ENCODE measurements at places on chromosomes 2 and 18.
A peak's percentile ranks its signal among the peaks of the same experiment; 100 is the strongest.

DNA sequence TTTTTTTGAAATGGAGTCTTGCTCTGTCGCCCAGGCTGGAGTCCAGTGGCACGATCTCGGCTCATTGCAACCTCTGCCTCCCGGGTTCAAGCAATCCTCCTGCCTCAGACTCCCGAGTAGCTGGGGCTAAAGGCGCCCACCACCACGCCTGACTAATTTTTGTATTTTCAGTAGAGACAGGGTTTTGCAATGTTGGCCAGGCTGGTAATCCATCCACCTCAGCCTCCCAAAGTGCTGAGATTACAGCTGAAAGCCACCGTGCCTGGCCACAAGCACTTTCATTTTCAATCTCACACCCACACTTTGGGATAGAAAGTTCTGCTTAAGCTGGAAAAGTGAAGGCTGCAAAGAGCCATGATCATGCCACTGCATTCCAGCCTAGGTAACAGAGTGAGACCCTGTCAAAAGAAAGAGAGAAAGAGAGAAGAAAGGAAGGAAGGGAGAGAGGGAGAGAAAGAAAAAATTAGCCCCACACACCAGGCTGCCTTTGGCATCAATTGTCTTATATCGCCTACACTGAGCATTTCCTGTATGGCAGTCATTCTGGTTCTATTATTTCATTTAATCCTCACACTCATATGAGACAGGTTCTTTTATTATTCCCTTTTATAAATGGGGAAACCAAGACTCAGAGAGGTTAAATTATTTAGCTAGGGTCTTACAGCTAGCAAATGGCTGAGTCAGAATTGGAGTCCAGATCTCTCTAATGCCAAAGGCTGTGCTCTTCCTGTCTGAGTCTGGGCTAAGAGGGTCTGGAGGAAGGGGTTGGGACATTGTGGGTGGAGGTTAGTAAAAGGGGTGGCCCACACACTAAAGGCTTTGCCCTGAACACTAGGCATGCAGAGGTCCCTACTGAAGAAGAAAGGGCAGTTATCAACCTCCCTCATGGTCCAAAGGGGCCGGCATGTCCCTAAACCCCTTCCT is 37.9 kb upstream of the PKDCC start:
- DNase-seq = no peak

- no peak for DNase-seq
Observed at GRCh38 chr18:26309281-26309680, 83.0 kb downstream of the TAF4B start.

DNA sequence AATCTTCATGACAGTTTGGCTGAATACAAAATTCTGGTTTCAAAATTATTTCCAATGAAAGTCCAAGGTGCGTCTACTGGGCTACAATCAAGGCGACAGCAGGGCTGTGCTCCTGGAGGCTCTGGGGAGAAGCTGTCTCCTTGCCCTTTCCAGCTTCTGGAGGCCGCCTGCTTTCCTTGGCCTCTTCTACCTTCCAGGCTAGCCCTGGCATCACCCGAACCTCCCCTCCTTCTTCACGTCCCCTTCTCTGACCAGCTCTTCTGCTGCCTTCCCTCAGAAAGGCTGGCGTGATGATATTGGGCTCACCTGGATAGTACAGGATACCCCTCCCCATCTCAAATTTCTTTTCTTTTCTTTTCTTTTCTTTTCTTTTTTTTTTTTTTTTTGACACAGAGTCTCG is 115.5 kb downstream of the KCNF1 start:
- DNase-seq = no peak

DNA sequence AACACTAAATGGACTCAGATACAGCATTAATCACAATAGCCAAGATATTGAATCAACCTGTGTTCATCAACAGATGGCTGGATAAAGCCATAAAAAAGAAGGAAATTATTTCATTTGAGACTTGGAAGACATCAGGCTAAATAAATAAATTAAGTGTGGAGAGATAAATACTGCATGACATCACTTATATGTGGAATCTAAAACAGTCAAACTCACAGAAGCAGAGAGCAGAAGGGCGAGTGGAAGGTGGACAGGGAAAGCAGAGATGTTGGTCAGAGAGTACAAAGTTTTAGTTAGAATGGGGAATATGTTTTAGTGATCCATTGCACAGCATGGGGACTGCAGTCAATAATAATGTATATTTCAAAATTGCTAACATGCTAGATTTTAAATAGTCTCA is 207.2 kb downstream of the VAPA start:
- DNase-seq = no peak

DNA sequence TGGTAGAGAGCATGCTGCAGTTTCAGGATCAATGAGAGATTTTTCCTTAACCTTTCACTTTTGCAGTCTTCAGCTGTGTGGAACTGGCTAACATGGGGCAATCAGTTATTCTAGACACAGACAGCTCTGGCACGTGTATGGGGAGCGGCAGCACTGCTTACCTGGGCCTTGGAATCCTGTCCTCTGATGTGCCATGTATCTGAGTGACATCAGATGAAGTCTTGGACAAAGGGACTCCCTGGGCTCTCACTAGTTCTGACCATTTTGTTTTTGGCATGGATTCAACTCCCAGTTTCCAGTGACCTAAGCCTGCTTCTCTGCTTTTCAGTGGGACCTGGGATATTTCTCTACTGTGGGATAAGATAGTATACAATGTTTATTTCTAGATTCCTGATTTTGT is 54.3 kb downstream of the RNF144A start:
- DNase-seq = no peak

- DNase-seq = no peak
Observed at GRCh38 chr2:186757009-186757408, 63.1 kb downstream of the FAM171B start.

- DNase-seq = no peak
Observed at GRCh38 chr2:134592377-134592776, 126.4 kb downstream of the TMEM163 start.

GRCh38 chr18:48790869-48791635 is 159.7 kb downstream of the SMAD7 start:
- DNase-seq = no peak

DNA sequence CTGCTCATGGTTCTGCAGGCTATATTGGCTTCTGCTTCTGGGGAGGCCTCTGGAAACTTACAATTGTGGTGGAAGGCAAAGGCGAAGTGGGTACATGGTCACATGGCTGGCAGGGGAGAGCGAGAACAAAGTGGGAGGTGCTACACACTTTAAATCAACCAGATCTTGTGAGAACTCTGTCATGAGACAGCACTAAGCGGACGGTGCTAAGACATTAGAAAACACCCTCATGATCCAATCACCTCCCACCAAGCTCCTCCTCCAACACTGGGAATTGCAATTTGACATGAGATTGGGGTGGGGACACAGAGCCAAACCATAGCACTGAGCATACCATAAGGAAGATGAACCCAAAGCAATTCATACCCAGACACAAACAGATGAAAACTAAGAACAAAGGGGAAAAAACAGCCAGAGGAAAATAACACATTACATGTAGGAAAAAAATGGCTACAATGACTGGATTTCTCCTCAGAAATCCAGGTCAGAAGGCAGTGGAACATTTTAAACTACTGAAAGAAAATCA is 31.1 kb upstream of the INO80C start:
- DNase-seq = no peak

GRCh38 chr2:129274038-129274415 is 705.4 kb upstream of the RAB6C start:
- DNase-seq = no peak

- no peak for DNase-seq
Observed at GRCh38 chr18:80106482-80107051, 2.5 kb upstream of the ADNP2 start.

DNA sequence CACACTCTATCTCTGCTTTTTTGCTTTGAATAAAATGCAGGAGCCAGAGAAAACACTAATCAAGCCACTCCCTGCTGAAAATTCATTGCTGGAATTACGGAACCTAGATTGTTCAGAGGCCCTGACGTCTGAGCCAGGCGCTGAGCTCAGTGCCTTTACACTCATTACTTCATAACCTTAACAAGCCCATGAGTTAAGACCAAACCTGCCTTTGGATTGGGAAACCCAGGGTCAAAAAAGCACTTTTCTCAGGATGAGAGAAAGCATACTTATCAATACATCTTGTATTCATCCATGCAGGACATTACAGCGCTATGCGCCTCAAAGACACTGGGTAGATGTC is 762 bp downstream of the INO80C start:
- DNase-seq = no peak

- DNase-seq = no peak
Observed at GRCh38 chr2:183224948-183225347, 100.7 kb downstream of the NUP35 start.

GRCh38 chr2:136818839-136819238 is 53.5 kb downstream of the THSD7B start:
- DNase-seq = no peak

- no peak for DNase-seq
Observed at GRCh38 chr18:7273301-7273921, 42.5 kb downstream of the LRRC30 start.

- DNase-seq = no peak
Observed at GRCh38 chr2:199216253-199216652, 241.5 kb downstream of the SATB2 start.

- peak; percentile 12 for DNase-seq
Observed at GRCh38 chr2:177171418-177171865, 41.2 kb upstream of the HNRNPA3 start.

GRCh38 chr2:128494640-128495321 is 176.1 kb upstream of the HS6ST1 start:
- no peak for DNase-seq

DNA sequence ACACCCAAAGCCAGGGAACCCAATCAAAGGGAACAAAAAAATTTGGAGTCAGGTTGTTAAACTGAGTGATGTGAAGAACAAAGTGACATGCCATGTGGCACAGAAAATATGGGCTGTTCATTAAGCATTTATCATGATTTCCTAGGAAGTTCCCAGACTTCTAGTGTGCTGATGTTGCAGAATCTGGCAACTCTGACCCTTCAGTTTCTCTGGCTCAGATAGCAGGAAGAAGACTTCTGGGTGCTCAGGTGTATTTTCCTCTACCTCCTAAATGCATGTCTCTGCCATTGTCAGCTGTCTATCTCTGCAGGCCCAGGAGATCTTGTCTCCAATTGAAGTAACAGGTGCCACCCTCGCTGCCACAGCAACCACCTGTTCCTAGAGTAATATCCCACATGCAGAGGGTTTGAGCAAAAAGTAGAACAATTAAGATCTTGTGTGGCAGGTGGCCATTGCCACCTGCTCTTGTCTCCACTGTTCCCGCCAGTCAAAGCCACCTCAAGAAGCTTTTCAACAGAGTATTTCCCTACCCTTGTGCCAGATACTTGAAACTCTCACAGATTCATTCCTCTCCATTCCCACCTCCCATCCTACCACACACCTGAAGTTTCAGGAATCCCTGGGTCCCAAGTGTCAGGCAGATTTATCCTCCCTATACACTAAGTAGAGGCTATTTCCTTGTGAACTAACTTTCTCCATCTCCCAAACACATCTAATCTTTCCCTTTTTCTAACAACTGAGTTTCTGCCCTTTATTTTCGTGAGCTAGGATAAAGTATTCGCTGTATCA is 533.7 kb upstream of the CHAC2 start:
- DNase-seq = no peak

GRCh38 chr2:109055435-109055834 is 66.4 kb upstream of the EDAR start:
- DNase-seq = no peak

GRCh38 chr2:127407661-127408003 is 10.6 kb upstream of the PROC start:
- no peak for DNase-seq

- no peak for DNase-seq
Observed at GRCh38 chr2:241437179-241437578, 71.2 kb downstream of the STK25 start.

DNA sequence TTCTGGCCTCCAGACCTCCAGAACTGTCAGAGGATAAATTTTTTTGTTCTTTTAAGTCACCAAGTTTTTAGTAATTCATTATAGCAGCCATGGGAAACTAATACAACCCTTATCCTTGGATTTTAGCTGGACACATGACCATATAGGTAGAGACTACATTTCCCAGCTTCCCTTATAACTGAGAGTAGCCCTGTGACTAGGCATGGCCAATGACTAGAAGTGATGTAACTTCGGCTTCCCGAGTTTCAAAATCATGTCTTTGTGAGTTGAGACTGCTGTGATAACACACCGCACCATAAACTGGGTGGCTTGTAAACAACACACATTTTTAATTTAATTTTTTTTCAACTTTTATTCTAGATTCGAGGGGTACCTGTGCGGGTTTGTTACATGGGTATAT is 134.0 kb upstream of the SERTAD2 start:
- no peak for DNase-seq

- DNase-seq = no peak
Observed at GRCh38 chr2:69456950-69457445, 19.8 kb upstream of the NFU1 start.

DNA sequence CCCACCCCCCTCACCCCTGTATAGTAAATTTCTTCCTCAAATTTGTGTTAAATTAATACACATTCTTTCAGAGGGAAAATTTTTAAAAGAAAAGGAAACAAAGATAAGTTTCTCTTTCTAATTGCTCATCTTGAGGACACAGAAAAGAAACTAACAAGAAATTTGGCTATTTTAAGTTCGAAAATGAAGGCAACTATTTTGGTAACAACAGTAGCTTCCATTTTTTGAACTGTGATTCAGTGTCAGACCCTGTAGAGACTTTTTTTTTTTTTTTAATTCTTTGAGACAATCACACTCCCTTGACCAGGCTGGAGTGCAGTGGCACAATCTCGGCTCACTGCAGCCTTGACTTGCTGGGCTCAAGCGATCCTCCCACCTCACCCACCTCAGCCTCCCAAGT is 194.9 kb downstream of the SS18 start:
- DNase-seq = no peak

- no peak for DNase-seq
Observed at GRCh38 chr2:58562276-58562675, 321.2 kb upstream of the FANCL start.

DNA sequence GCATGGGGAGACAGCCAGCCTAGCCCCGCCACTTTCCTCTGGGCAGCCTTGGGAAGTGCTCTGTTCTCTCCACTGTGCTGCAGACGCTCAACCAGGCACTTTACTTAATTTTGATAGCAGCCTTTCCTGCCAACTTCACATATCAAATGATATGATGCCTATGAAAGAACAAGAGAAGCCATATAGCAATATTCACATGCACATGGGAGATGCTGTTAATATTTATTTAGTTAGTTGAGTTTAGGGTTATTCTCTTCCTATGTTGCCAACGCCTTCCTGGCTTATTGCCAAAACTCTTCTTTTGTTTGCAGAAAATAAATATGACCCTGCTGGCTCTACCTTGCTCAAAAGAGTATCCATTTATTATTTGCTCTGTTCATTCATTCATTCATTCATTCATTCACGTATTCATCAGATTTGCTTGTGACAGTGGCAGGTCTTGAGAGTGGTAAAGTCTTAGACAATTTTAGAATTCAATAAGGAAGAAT is 99.3 kb downstream of the GATA6 start:
- DNase-seq = no peak

- no peak for DNase-seq
Observed at GRCh38 chr2:100766806-100767205, 53.1 kb upstream of the NPAS2 start.

DNA sequence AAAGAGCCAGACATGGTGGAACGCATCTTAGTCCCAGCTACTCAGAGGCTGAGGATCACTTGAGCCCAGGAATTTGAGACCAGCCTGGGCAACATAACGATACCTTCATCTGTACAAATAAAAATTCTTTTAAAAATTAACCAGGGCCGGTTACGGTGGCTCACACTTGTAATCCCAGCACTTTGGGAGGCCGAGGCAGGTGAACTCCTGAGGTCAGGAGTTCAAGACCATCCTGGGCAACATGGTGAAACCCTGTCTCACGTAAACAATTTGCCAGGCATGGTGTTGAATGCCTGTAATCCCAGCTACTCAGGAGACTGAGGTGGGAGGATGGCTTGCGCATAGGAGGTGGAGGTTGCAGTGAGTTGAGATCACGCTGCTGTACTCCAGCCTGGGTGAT is 25.8 kb upstream of the KCNG3 start:
- no peak for DNase-seq

Measured in SIG-M5 (cell line).